ENCODE measurements at places on chromosomes 12 and 14. TPM values are rescaled to one million over a fixed set of nuclear protein-coding genes. Genes with fewer than 3 reads are reported as not detected.

DNA sequence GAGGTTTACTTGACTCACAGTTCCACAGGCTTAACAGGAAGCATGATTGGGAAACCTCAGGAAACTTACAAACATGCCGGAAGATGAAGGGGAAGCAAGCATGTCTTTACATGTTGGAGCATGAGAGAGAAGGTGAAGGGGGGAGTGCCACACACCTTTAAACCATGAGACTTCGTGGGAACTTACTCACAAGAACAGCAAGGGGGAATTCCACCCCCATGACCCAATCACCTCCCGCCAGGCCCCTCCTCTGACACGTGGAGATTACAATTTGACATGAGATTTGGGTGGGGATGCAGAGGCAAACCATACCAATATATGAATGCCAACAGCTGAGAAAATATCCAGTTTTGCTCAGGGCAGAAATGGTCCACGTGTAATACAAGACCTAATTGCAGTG, 518.6 kb downstream of the VRK1 start:
- no peak for DNase-seq
- H3K27me3 ChIP-seq: no peaks in the 10 kb centered on the region
- H3K27ac ChIP-seq: no peak overlapping the region
- no peaks in the 10 kb centered on the region for H3K36me3 ChIP-seq
- no peak overlapping the region for H3K4me3 ChIP-seq

- no peak for DNase-seq
- H3K4me1 ChIP-seq: no peaks in the 10 kb centered on the region
- H3K27ac ChIP-seq: no peak overlapping the region
Observed at GRCh38 chr14:91901449-91902226, 34.3 kb upstream of the TC2N start.

GRCh38 chr14:72621387-72622065, 272.4 kb downstream of the DPF3 start:
- no peak for DNase-seq
- H3K27me3 ChIP-seq: no peaks in the 10 kb centered on the region
- H3K4me3 ChIP-seq: no peak overlapping the region
- no peaks in the 10 kb centered on the region for H3K36me3 ChIP-seq
- H3K4me1 ChIP-seq: no peaks in the 10 kb centered on the region
- no peak overlapping the region for H3K27ac ChIP-seq

DNA sequence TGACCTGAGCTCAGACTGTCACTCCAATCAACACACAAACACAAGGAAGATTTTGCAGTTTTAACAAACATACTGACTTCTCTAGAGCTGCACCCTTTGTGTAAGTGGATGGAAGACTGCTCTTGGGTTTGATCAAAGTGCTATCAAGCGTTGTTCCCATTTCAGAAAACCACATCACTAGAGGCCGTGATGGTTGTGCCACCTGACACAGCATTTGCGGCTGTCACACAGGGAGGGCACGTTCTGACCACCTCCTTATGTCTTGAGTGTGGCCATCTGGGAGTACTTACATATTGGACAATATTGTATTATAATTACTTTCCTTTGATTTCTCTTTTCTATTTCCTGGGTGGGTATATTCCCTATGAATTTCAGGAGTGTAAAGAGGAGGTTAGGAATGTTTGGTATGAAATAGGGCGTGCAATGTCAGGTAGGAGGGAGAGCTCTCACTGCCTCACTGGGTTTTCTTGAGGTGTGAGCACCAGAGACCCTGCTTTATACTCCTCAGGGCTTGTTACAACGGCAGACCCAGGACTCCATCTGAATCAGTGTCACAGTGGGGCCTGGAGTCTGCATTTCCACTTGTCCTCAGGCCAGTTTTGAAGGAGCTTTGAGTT, 74.3 kb downstream of the SYNE3 start:
- peaks cover 7% of the 10 kb centered on the region for H3K4me1 ChIP-seq
- H3K27ac ChIP-seq: no peak overlapping the region
- no peak overlapping the region for H3K4me3 ChIP-seq
- peaks cover 60% of the 10 kb centered on the region for H3K36me3 ChIP-seq

DNA sequence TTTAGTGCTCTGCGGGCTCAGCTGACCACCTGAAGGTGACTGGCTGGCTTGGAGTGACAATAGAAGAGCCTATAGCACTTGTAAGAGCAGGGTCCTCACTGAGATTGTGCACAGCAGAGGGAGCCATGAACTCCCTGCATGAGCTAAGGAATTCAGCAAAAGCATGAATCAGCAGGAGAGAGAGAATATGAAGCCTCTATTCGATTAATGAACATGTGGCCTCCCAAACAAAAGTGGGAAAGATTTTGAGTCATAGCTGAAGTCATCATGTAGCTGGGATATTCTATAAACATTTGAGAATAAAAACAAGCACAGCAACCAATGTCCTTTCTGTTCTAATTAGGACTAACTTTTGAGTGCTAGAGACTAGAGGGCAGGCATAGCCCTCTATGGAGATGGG, 626.6 kb downstream of the DIO2 start:
- H3K4me3 ChIP-seq: no peak overlapping the region
- H3K27me3 ChIP-seq: no peaks in the 10 kb centered on the region
- no peak for DNase-seq
- no peak overlapping the region for H3K27ac ChIP-seq
- H3K4me1 ChIP-seq: no peaks in the 10 kb centered on the region
- no peaks in the 10 kb centered on the region for H3K36me3 ChIP-seq

- H3K27ac ChIP-seq: peak overlapping the region; percentile 37
- H3K36me3 ChIP-seq: no peaks in the 10 kb centered on the region
- no peak for DNase-seq
- H3K27me3 ChIP-seq: no peaks in the 10 kb centered on the region
- H3K4me1 ChIP-seq: peaks cover 45% of the 10 kb centered on the region
Observed at GRCh38 chr12:76457010-76457409, 102.6 kb downstream of the OSBPL8 start.

DNA sequence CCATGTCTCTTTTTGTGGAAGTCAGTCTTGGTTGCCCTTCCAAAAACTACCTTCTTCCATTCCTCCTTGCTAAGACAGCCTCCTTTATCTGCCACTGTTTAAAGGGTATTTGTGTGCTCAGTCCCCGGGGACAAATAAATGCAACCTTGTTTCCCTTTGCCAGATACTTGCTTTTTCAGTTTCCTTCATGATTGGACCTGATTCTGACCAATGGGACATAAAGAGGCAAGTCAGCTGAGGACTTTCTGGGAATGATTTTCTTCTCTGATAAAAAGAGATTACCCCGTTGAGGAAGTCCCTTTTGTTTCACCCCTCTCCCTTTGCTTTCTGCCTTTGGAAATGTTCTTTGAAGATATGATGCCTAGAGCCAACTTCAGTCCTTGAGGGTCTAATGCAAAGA, 7.4 kb upstream of the TUBA1B start:
- H3K36me3 ChIP-seq: no peaks in the 10 kb centered on the region
- no peak for DNase-seq
- H3K27me3 ChIP-seq: no peaks in the 10 kb centered on the region
- H3K27ac ChIP-seq: no peak overlapping the region
- no peaks in the 10 kb centered on the region for H3K4me1 ChIP-seq
- no peak overlapping the region for H3K4me3 ChIP-seq

DNA sequence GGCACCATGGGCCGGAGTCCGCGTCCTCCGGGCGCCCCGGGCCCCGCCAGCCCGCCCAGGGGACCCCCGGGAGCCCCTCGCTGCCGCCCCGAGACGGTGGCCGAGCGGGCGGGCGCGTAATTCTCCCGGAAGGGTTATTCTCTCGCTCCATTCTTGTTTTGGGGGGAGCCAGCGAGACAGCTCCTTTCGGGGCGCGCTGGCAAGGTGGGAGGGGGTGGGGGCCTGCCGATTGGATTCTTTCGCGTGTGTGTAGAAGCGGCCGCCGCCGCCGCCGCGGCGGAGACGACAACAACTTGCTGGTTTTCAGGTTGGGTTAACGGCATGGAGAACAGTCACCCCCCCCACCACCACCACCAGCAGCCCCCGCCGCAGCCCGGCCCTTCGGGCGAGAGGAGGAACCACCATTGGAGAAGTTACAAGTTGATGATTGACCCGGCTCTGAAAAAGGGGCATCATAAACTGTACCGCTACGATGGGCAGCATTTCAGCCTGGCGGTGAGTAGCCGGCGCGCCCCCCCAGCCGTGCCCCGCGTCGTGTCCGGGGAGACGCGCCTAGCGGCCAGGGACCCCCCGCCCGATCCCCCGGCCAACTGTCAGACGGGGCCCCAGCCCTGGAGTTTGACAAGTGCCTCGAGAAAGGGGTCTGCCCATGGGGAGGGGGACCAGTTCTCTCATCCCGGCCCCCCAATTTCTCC, 755 bp downstream of the SETD1B start:
- peak overlapping the region; percentile 61 for H3K4me3 ChIP-seq
- peak; percentile 62 for DNase-seq
- peak overlapping the region; percentile 78 for H3K27ac ChIP-seq
- no peaks in the 10 kb centered on the region for H3K27me3 ChIP-seq
- H3K36me3 ChIP-seq: peaks cover 19% of the 10 kb centered on the region

- H3K4me3 ChIP-seq: no peak overlapping the region
- H3K4me1 ChIP-seq: no peaks in the 10 kb centered on the region
- H3K36me3 ChIP-seq: peaks cover 32% of the 10 kb centered on the region
- DNase-seq: no peak
Observed at GRCh38 chr14:39293629-39294028, 59.9 kb downstream of the MIA2 start.

- H3K4me3 ChIP-seq: no peak overlapping the region
- peaks cover 44% of the 10 kb centered on the region for H3K4me1 ChIP-seq
- no peak overlapping the region for H3K27ac ChIP-seq
- no peak for DNase-seq
- peaks cover 64% of the 10 kb centered on the region for H3K27me3 ChIP-seq
Observed at GRCh38 chr12:48002773-48003218, 1.5 kb downstream of the COL2A1 start.

GRCh38 chr14:69317102-69317755, 57.3 kb downstream of the GALNT16 start:
- H3K36me3 ChIP-seq: no peaks in the 10 kb centered on the region
- H3K27ac ChIP-seq: no peak overlapping the region

GRCh38 chr14:74368441-74368840, 20.2 kb downstream of the VRTN start:
- no peak overlapping the region for H3K27ac ChIP-seq
- no peaks in the 10 kb centered on the region for H3K36me3 ChIP-seq
- H3K27me3 ChIP-seq: no peaks in the 10 kb centered on the region
- H3K4me1 ChIP-seq: no peaks in the 10 kb centered on the region
- no peak for DNase-seq
- no peak overlapping the region for H3K4me3 ChIP-seq

DNA sequence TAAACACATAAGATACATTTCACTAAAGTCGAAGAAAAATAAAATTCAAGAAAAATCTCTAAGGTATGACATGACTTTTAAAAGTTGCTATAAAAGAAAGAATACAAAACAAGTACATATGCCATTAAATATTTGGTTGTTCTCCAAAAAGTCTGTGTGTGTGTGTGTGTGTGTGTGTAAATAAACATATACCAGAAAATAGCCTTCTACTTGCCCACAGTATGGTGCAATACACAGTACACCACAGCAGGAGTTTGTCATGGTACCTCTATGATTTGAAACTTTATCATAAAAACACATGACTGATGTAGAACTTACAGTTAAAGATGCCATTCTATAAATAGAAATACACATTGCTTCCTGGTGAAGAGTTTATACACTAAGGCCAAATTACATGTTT, 692.7 kb upstream of the MGAT4C start:
- H3K4me1 ChIP-seq: no peaks in the 10 kb centered on the region
- no peaks in the 10 kb centered on the region for H3K27me3 ChIP-seq
- H3K4me3 ChIP-seq: no peak overlapping the region
- DNase-seq: no peak
- H3K36me3 ChIP-seq: no peaks in the 10 kb centered on the region

- no peaks in the 10 kb centered on the region for H3K36me3 ChIP-seq
- H3K27me3 ChIP-seq: no peaks in the 10 kb centered on the region
Observed at GRCh38 chr12:3242199-3242863, 165.2 kb downstream of the TSPAN9 start.

- no peaks in the 10 kb centered on the region for H3K4me1 ChIP-seq
- no peak for DNase-seq
- H3K27ac ChIP-seq: no peak overlapping the region
- no peaks in the 10 kb centered on the region for H3K27me3 ChIP-seq
Observed at GRCh38 chr12:84308211-84308610, 604.4 kb downstream of the SLC6A15 start.

- no peaks in the 10 kb centered on the region for H3K36me3 ChIP-seq
- H3K27me3 ChIP-seq: no peaks in the 10 kb centered on the region
- H3K4me1 ChIP-seq: no peaks in the 10 kb centered on the region
- no peak overlapping the region for H3K4me3 ChIP-seq
- H3K27ac ChIP-seq: no peak overlapping the region
Observed at GRCh38 chr12:19822476-19822875, 383.2 kb downstream of the AEBP2 start.

- H3K4me1 ChIP-seq: no peaks in the 10 kb centered on the region
- no peak overlapping the region for H3K27ac ChIP-seq
- no peak for DNase-seq
- no peaks in the 10 kb centered on the region for H3K36me3 ChIP-seq
- no peaks in the 10 kb centered on the region for H3K27me3 ChIP-seq
Observed at GRCh38 chr14:55418411-55418810, 6.8 kb upstream of the ATG14 start.

DNA sequence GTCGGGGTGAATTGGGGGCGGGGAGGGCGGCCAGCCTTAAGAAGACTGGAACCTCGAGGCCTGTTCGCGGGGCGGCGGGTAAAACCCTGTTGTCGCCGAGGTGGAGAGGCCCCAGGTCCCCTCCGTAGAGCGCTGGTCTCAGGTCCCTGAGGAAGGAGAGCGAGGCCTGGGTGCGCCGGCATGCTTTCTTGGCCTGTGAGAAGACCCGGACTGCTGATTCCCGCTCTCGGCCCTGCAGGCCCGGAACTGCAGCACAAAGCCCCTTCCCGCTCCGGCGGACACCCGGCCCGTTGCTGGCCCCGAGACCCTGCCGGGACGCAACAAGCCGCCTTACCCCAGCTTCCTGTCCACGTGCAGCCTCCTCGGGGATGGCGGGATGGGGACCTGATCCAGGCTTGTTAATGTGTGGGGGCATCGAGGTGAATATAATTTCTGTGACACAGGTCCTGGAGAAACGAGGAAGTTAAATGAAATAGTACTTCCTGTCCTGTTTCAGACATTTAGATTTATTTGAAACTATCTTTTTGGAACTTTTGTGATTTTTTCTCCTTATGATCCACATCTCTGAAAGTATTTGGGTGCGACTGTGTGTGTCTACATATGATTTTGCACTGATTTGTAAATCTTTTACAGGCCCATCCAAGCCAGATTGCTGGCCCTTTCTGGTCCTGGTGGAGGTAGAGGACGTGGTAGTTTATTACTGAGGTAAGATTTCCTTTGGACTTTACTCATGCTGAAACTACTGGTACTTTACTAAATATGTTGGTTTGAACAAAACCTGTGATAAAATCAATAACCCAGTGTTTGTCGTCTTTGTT, 600 bp downstream of the PNN start:
- H3K27me3 ChIP-seq: no peaks in the 10 kb centered on the region
- peak overlapping the region; percentile 98 for H3K27ac ChIP-seq
- H3K4me1 ChIP-seq: peaks cover 34% of the 10 kb centered on the region
- peaks cover 39% of the 10 kb centered on the region for H3K36me3 ChIP-seq

- DNase-seq: no peak
- no peaks in the 10 kb centered on the region for H3K4me1 ChIP-seq
- no peak overlapping the region for H3K27ac ChIP-seq
- H3K36me3 ChIP-seq: no peaks in the 10 kb centered on the region
- no peaks in the 10 kb centered on the region for H3K27me3 ChIP-seq
- H3K4me3 ChIP-seq: no peak overlapping the region
Observed at GRCh38 chr12:112577473-112578329, 159.0 kb downstream of the PTPN11 start.

IL26 gene
- total RNA-seq: not detected

NDRG2 gene
- 31.9 TPM for total RNA-seq

HOXC12 gene
- not detected for total RNA-seq

CLEC4A gene
- 1.2 TPM for total RNA-seq
